ENCODE measurements at places on chromosomes 3 and 15.
A peak's percentile ranks its signal among the peaks of the same experiment; 100 is the strongest.

DNA sequence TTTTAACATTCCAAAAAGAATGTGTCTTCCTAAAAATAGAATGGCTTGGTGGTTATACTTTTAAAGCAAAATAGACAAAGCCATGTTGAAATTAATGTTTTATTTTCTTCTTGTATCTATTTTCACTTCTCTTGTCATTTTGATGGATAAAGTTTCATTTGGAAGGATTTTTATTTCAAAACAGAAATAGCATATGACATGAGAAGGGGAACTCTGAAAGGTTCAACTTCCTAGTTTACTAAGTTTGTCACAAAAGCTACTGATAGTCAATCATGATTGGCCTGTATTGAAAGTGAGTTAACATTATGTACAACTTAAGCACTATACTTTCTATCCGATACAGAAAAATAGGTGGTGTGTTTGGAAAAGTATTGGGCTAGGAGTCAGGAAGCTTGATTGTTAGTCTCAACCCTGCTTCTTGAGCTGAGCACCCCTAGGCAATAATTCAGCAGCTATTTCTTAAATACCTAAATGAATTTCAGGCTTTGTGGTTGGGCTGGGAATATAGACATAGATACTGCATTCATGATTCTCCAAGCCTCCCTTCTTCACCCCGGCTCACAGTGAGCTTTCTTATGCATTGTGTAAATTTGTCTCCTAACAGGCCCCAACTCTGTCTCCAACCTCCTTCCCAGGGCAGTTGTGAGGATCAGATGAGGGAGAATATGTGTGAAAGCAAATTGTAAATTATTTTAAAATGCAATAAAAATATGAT is 46.9 kb upstream of the CSPG4 start:
- no peak for DNase-seq

- no peak for DNase-seq
Observed at GRCh38 chr15:64635499-64636495, 139.6 kb downstream of the RBPMS2 start.

- DNase-seq, result no peak
Observed at GRCh38 chr3:15356176-15356575, 23.8 kb upstream of the SH3BP5 start.

GRCh38 chr15:48989170-48989569 is 25.5 kb upstream of the SHC4 start:
- DNase-seq, result no peak

DNA sequence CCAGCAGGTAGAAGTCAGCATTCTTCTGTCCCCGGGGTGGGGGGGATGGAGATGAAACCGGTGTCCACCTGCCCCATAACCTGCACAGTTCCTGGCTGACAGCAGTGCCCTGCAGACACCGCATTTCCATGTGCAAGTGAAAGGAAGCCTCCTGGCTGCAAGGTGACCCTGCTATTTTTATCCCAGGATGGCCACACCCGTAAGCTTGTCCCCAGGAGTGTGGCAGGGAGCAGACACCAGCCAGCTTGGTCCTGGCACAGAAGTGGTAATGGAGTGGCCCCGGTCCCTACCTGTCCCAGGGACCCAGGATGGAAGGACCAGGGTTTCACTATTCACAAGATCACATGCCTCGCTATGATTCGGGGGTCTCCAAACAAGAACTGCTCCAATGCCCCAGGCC is 85.3 kb upstream of the RPL32 start:
- no peak for DNase-seq

DNA sequence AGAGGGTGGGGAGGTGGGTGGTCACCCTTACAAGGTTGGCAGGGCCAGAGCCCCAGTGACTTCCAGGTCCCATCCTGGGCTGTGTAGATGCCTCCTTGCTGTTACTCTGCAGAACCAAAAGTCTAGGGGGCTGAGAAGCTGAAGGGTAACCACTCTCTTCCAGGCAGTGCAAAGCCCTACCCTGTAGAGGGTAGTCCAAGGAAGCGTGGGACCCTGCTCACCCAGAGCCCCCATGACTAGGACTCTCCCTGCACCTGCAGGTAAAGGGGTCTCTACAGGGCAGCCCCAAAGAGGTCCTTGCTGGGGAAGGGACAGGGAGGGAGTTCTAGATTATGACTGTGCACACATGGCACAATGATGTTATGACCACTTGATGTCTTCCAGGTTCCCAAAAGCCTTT is 14.2 kb downstream of the GHRL start:
- DNase-seq, result no peak

DNA sequence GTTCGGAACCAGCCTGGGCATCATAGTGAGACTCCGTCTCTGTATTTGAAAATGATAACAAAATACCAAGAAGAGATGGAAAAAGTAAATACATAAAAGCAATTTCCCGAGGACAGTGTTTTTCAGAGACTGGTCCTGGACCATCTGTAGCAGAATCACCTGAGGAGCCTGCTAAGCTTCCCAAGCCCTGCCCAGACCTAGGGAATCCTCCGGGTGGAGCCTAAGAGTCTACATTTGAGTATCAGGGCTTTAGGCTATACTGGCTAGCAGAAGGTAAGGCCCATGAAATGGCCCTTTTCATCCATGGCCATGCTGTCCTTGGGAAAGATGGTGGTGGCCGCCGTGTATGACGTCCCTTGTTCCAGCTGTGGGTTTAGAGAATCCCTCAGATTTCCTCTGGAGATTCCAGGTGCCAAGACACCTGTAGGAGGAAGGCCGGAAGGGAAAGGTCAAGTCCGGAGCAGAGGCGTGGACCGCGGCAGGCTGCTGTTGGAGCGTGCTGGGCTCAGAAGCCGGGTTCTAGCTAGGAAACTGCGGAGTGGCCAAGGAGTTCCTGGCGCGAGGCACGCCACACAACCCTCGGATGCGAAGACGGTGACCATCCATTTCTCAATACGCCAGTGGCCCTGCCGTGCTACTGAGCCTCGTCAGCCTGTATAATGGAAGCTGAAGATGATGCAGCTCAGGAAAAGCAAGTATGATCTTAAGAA is 50.9 kb downstream of the TMEM44 start:
- DNase-seq, result no peak

GRCh38 chr15:56989411-56989924 is 71.0 kb downstream of the TCF12 start:
- no peak for DNase-seq

DNA sequence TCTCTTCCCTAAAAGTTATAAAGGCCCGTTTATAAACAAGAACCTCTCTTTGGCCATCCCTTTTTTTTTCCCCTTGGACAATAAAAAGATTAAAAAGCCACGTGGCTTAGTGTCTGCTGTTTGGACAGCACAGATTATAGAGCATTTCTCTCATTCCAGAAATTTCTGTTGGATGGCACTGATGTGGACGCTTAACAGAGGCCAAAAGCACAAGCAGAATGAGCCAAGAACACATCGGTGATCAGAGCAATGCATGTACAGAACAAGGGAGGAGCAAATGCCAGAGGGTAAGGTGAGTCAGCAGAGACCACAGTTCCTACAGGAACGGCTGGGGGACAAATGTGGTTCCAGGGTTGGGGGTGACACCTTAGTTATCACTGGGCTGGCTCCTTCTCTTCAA is 30.3 kb upstream of the CTNNB1 start:
- DNase-seq, result no peak

DNA sequence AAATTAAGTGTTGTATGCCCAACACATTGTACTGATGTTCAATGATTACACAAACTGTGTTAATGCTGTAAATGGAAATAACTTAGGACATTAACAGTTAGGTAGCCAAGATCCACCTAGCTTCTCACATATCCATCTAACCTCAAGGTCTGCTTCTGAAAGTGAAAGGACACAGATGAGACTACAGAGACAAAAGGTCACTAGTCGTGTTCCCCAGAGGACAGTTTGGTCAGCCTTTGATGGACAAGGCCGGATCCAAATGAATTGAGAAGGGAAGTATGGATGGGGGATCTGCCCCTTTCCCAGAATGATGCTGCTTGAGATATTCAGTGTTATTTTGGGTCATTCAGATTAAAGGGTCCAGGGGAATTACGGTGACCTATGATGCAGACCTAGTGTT is 17.2 kb downstream of the ALDH1A2 start:
- DNase-seq, result no peak

- no peak for DNase-seq
Observed at GRCh38 chr3:34842706-34843480, 796.4 kb upstream of the ARPP21 start.

DNA sequence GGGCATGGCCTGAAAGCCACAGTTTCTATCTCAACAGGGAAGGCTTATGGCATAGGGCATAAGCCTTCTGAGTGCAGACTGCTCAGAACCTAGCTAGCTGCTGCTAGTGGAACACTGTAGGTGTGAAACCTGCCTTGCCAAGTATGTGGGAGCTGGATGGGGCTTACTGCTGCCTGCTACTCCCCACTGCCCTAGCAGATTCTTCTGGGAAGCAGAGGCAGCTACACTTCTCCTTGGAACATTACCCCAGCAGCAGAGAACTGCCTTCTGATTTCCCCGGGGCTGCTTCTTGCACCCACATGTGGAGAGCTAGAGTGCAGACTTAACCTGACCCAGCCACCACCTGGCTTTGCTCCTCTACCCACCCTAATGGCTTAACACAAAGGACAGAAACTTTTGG is 215.7 kb downstream of the POLQ start:
- DNase-seq, result no peak

DNA sequence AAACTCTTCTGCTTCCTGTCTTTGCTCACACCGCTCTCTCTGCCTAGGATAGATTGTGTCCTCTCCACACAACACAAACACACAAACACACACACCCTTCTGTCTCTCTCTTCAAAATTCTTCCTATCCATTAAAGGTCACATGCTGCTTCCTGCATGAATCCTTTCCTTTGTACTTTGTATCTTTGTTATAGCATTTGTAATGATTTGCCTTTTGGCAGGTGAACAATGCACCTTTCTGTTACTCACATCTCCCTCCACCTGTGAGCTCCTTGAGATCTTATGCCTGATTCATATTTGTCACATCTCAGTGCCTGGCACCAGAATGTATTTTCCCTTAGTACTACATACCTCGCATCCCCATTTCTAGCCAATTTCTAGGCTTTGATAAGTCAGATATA is 251.4 kb upstream of the UMPS start:
- DNase-seq, result no peak

GRCh38 chr3:161818106-161818505 is 321.5 kb downstream of the OTOL1 start:
- DNase-seq, result no peak

DNA sequence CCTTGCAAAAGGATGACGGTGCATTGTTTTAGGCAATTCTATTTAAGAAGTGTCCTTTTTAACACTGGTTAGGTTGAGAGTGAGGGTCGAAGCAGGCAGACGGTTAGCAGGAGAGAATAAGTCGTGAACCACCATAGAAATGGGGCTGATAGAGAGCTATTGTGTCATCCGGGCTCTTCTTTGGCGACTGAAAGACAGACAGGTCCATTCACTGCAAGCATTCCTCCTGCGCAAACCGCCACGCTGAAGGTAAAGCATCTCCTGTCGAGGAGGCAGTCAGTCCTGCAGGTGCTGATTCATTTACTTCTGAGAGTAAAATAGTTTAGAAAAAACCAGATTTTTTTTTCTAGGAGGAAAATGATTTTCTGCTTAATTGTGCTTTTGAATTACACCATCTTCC is 1002.8 kb upstream of the NR2F2 start:
- DNase-seq, result no peak

GRCh38 chr15:49900903-49901235 is 218.2 kb downstream of the ATP8B4 start:
- no peak for DNase-seq

- peak; percentile 69 for DNase-seq
Observed at GRCh38 chr3:126389112-126389793, 5.5 kb upstream of the CFAP100 start.

DNA sequence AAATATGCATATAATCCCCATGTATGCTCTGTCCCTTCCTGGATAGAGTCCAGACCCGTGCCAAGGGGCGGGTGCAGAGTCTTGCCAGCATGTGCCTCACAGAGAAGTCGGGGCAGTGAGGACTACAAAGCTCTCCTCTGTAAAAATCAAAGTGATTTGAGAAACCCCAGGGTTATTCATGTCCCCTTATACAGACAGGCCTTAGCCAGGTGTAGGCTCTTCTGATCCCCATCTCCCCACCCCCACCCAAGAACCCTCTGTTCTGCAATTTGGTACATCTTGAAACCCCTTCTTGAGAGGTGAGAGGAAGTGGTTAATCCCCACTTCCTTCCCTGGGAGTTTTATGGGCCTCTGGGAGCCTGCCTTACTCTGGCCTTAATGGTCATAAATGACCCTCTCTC is 24.7 kb downstream of the TRIM71 start:
- DNase-seq, result no peak

DNA sequence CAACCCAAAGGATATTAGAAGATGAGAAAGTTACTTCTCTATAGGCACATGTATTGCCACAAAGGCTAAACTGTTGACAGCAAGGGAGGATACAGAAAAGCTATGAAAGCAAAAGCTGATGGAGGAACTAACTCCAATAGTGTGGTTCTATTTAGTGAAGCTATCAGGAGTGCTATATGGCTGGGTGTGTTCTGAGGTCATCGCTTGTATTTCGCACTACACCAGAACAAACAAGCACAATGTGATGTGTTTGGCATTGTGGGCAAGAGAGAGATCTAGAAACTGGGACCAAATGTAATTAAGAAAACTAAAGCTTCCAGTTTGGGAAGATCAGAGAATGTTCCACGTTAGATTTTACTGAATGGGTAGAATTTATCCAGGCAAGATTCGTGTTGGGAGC is 220.4 kb upstream of the UMPS start:
- no peak for DNase-seq

GRCh38 chr3:8713901-8714759 is 19.5 kb upstream of the CAV3 start:
- DNase-seq, result no peak

GRCh38 chr3:16060358-16060852 is 114.1 kb upstream of the GALNT15 start:
- no peak for DNase-seq

DNA sequence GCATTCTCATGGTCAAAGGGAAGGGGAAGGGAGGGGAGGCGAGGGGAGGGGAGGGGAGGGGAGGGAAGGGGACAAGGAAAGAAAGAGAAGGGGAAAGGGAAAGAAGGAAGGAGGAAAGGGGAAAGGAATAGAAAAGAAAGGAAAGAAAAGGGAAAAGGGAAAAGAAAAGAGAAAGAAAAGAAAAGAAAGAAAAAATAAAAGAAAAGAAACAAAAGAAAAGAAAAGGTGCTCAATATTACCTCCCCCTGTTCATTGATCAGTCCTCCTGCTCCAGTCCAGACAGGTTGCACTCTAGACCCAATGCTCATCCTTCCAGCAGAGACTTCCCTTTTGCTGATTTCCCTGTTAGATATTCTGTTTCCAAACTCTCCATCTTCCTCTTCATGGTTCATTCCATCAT is 18.0 kb upstream of the OR5K3 start:
- DNase-seq, result no peak

DNA sequence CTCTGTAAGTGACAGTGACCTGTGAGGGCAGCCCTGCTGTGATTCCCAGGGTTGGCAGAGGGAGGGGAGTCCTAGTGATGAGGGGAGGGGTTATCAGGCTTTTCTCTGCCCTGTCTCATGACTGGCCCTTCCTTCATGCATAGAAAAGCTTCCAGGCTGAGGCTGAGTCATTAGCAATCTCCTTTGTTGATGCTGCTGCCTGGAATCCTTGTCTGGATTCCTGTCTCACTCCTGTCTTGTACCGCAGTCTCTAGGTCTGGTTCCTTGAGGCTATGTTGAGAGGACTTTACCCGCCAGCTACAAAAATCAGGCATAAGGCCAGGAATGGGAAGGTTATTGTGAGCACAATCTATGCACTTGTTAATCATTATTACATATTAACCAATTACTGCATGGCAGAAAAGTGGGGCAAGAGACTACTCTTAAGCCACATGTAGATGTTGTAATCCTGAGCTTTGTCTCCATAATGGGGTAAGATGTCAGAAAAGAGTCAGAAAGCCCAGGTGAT is 7.2 kb downstream of the KLHL6 start:
- DNase-seq, result no peak

- DNase-seq, result no peak
Observed at GRCh38 chr15:76059320-76060117, at the start of gene TMEM266. Gene TMEM266, plus strand, starts transcription at chr15:76059985. Its CDS starts 74,279 bp downstream, at chr15:76134264.

Data from CD4-positive, alpha-beta T cell treated with Interferon gamma for 1 hour (primary cell).